Immature natural killer cell (primary cell): ENCODE measurements at places on chromosomes 16 and 17.

DNA sequence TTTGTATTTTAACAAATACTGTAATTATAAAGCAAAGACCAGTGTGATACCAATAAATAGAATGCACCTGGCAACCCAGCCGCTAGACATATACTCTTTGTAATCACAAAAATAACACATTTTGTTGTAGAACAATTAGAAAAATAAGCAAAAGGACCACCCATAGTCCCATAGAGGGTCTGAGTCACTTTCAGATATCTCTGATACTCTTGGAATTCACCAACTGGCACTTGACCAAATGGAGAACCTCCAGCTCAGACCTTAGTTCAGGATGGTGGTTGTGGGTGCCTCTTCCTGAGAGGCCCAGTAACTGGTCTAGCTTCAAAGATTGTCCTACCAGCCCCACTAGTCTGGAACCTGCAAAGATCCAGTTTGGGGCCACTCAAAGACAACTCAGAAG lies 789 bp upstream of the TERF2 start:
- no peak for DNase-seq

GRCh38 chr16:85037050-85037410 lies 9.4 kb downstream of the KIAA0513 start:
- DNase-seq, result no peak

DNA sequence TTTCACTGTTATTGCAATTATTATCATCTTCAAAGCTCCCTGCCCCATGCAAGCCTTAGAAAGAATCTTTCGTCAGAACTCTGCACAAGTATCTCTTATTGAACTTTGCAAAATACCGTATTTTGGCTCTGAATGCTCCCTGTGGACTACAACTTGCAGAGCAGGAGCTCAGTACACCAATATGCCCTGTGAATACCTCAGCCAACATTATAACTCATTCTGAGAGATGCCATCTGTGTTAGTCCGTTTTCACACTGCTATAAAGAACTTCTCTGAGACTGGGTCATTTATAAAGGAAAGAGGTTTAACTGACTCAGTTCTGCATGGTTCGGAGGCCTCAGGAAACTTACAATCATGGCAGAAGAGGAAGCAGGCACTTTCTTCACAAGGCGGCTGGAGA lies 87.2 kb upstream of the XYLT1 start:
- no peak for DNase-seq

- DNase-seq, result no peak
Observed at GRCh38 chr17:27460196-27460725, 4.0 kb downstream of the KSR1 start.

DNA sequence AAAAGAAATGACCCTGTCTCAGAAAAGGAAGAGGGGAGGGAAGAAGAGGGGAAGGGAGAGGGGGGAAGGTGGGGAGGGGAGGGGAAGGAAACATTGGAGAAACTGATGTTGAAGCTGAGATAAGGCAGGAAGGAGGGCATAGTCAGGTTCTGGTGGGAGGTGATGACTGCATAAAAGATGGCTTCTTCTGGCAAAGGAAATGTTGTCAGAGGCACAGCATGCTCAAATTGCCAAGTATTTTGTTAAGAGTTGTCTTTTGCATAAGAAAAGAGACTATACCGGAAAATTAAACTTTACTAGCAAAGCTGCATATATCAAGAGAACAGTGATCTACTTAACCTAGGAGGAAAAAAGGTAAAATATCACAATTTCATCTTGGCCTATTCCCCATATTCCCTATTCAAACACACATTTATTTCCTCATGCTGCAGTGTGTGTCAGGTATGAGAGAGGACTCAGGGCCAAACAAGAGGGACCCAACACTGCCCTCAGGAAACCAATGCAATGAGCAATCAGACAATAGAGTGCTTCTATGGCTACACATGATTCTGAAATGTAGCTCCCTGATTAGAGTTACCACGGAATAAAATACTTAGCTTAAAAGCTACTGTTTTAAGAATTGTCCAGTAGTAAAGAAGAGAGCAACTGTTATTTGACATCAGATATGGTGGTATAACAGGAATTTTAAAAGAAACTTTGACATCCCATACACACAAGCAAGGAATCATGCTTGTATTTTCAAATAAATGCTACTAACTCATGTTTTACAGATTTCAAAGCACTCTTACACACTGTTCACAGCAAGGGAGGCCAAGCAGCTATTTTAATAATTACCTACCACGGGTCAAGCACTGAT lies 80.9 kb downstream of the PARN start:
- no peak for DNase-seq

GRCh38 chr17:79792341-79792871 lies 4.5 kb downstream of the CBX8 start:
- no peak for DNase-seq

- no peak for DNase-seq
Observed at GRCh38 chr17:39357488-39357887, 43.9 kb downstream of the FBXL20 start.

- no peak for DNase-seq
Observed at GRCh38 chr16:10325783-10326543, 59.9 kb upstream of the ATF7IP2 start.

GRCh38 chr17:80372922-80373570 lies 41.9 kb upstream of the ENDOV start:
- DNase-seq, result no peak

- no peak for DNase-seq
Observed at GRCh38 chr17:2190014-2190413, 113.6 kb downstream of the SMG6 start.

- DNase-seq, result no peak
Observed at GRCh38 chr17:41324180-41325075, 8.9 kb upstream of the KRTAP17-1 start.

- no peak for DNase-seq
Observed at GRCh38 chr17:76567634-76568432, 17.8 kb downstream of the ST6GALNAC2 start.

GRCh38 chr16:57145046-57146021 lies 40.5 kb downstream of the PSME3IP1 start:
- no peak for DNase-seq

DNA sequence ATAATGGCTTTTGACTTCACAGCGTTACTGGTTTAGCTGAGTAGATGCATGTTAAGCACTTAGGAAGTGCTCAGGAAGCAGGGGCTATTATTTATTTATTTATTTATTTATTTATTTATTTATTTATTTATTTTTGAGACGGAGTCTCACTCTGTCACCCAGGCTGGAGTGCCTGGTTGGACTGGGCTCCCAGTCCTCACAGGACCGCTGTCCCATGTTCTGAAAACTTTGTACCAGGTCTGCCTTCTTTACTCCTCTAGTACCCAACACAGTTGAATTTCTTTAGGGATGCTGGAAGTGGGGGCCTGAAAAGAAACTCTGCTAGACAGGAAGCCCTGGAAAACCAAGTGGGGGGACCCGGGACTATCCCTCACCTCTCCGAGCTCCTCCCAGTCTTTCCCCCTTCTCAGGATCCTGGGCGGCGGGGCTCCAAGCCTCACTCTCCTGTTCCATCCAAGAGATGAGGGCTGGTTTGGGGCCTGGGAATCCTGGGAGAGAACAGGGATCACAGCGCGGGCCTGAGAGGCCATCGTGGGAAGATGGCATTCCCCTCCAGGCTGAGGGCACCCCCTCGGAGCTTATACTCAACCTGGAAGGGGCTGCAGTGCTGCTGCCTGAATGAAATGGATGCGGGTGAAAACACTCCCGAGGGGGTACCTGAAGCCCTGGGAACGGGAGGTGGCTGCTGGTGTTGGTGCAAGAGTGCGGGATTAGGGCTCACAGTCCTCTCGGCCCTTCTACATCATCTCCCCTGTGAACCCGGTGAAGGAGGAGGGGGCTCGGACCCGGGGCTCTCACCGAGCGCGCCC lies 674 bp downstream of the ZNF688 start:
- no peak for DNase-seq

DNA sequence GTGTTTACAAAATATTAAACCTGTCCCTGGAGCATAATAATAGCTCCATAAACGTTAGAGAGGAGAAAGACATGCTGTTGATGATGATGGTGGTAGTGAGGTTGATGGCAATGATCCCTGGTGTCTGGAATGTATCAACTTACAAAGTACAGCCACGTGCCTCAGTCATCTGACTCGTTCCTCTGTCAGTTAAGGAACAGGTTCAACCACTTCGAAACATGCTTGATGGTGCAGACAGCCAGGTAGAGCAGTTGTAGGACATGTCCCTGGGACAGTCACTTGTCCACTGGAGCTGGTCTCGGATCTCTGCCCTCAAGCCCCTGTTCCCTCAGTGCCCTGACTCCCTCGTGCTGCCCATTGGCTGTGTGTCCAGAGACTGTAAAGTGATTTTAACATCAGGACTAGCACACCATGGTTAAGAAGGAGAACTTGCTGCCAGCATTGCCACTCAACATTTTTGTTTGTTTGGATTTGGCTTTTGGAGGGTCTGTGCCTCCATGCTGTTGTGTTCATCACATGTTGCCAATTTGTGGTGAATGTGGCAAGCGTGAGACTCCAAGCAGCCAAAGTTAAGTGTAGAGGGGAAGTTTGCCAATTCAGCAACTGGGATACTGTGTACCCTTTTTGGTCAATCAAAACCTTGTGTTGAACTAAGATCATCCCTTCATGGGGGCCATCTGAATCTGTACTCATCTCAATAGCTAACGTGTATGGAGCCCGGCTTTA lies 16.3 kb upstream of the SALL1 start:
- no peak for DNase-seq
